Ascending aorta (tissue), 2 donors: ENCODE measurements at places on chromosomes 5 and 9.

GRCh38 chr9:129627556-129628440, 1.8 kb downstream of the NTMT1 start:
- DNase-seq = no peak

GRCh38 chr5:111655169-111655924, 101.6 kb downstream of the NREP start:
- no peak for DNase-seq

DNA sequence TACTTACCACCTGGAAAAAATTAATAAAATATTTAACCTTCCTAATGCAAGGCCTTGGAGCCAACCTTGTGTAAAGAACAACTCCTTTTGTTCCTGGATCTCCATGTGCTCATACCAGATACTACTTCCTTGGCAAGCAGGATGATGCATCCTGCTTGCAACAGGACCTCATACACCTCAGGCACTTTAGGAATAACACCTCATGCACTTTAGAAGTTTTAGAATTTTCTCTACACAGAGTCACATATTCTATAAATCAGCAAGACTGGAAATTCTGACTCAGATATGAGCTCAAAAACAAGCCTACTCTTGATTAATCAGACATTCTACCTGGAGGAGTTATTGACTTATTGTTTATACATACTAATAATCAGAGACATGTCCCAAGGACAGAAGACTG, 209.6 kb upstream of the CDH10 start:
- DNase-seq = no peak

DNA sequence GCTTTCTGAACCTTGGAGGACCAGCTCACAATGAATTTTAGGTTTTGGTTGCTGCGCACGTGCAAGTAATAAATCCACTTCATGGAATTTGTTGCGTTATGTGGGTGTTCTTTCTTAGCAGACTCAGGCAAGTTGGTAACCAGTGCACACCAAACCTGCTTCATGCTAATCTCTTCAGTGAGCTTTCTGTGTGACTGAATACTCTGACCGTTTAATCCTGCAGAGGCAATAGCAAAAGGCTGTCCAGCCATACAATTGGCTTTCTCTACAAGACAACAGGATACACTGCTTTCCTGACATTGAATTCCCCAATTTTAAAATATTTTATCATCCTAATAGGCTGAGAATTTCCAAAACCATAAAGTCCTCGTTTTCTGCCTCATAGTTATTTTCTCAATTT, 10.3 kb downstream of the UGT3A2 start:
- DNase-seq = no peak

DNA sequence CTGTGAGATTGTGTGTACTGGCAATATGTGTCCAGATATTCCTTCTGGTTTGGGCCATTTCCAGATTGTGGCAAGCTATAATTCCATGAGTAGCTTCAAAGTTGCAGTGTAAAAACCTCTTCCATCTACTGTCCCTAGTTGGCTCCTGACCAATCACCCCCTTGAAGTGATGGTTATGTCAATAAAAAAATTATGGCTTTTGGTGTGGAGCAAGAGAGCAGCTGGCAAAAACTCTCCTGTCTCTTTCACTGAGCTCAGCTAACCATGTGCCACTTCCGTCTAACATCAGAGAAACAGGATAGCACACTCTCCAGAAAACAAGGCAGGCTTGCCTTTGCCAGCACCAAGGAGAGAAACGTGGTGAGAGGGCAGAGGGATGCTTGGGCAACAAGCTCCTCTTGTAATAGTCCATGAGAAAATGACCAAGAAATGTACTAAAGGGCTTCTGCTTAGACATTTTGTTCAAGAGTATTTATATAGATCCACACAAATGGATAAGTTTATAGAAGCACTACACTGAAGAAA, 914.4 kb upstream of the SEMA6A start:
- DNase-seq = no peak

GRCh38 chr5:151019331-151019730, 1.1 kb upstream of the GPX3 start:
- DNase-seq = no peak

DNA sequence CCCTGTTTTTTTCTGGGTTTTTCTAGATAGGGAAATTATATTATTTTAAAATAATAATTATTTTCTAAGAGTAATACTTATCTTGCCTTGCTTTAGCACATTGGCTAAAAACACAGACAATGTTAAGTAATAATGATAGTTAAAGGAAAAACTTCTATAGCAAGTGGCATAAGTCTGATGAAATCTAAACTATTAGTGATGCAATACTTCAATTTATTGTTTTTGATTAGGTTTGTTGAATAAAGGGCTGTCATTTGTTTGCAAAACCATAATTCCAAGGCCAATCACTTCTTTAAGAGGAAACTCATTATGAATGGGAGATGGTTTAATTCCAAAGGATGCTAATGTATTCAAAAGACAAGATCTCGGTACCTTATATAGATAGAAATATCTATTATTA, 293.8 kb upstream of the FBXL7 start:
- DNase-seq = no peak

DNA sequence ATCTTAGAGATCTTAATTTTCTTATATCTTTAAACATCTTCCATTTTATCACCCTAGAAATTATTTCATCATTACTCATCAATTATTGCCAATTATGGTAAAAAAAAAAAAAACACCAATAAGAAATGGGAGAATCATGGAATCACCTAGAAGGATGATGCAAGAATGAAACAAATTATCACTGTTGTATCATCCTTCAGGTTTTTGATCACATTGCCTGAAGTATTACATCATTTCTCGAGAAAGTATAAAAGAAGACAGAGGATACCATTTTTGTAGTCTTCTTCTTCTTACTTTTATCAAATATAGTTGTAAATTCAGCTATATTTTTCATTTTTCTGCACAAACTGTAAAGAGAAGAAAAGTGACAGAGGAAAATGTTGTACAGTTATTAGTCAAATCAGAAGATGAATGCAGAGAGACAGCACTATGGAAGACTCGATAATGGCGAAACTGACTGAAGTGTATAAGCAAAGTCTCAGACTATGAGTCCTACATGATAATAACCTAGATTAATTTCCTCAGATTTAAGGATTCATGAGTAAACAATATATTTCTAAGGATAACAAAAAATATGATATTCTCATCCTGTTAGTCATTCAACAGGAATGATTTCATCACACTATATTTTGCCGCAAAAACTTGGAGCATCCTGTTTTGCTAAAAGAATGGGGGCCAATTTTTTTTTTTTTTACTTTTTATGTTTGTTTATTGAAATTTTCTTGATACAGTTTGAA, 5.9 kb upstream of the STC2 start:
- no peak for DNase-seq

DNA sequence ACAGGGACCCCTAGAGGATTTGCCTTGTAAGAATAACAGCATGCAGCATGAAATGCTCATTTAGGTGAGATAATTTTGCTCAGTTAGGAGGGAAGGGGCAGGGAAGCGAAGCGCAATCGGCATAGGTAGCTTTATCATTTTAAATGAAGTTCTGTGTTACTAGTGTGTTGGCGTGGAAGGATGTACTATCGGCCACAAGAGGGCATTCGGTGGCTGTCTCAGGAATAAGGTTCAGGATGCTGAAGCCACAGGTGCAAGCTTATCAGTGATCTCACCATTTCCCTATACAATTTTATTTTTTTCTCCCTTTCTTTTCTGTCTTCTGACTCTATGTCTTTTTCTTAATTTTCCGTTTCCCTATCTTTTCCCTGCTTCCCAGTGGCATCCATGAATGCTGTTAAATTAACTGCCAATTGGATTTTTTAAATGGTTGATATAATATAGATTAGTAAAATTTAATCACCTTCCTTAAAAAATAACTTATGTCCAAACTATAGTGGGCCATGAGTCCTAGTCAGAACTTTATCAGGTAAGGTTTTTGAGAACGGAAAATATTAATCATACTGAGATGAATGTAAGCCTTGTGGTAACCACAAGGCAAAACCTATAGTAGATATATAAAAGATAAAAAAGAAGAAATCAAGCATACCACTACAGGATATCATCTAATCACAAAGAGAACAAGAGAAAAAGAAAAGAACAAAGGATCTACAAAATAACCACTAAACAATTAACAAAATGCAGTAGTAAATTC, 1.2 kb upstream of the INSL6 start:
- DNase-seq = no peak

DNA sequence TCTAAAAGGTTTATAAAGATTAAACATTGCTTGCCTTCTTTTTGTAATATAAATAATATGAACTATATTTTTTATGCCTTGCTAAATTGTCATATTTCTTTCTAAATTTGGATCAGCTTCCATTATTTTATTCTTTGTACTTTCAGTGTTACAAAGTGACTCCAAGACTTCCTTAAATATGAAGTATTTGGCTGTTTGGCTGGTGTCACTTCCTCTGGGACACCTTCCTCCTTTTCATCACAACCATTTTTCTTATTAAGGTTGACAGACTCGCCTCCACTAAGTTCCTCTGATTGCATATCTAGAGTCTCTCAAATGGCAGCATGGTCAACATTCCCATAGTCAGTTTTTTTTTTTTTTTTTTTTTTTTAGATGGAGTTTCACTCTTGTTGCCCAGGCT, 73.8 kb upstream of the SLC1A1 start:
- no peak for DNase-seq

DNA sequence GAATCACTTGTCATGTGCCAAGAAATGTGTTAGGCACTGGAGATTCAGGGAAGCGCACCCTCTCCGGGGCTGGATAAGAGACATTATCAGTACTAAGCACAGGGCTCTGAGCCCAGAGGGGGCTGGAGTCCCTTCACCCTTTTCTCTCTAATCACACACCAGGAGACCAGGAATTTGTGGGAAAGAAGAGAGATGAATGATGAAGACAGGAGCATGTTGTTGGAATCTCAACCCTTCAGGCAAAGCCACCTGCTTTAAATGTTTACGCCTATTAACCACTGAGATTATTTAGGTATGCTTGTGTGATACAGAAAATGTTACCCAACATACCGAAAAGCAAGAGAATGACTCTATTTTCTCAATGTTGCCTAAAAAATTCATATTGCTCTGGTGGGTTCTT, 119.8 kb downstream of the ENTREP1 start:
- DNase-seq = no peak

- no peak for DNase-seq
Measured at GRCh38 chr9:107704774-107705173, 215.2 kb upstream of the KLF4 start.

DNA sequence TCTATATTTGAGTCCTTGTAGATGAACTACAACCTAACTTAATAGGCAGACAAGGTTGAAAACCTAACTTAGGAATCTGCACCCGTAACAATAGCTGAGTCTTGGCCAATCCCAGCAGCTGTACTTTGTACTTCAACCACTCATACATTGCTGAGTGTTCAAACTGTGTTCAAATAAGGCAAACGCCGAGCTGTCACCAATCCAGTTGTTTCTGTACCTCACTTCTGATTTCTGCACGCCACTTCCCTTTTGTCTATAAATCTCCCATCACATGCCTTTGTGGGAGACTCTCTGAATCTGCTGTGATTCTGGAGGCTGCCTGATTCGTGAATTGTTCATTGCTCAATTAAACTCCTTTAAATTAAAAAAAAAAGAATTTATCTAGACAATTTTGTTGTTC, 167.8 kb upstream of the TUT7 start:
- no peak for DNase-seq

DNA sequence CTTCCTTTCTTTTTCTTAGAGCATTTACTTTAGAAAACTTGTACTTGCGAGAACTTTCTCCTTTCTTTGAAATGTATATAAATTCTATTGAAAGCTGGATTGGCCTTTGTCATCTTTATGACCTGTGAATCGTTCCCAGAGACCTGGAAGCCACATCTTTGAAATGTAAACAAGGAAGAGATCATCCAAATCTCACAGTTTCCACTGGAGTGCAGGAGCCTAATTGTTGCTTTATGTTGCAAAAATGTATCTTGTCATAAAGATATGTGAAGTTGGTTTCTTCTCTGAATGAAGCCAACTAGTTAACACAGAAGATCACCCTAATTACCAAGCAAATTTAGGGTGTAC, 1101.8 kb downstream of the TAF11L14 start:
- no peak for DNase-seq
